Activated CD4-positive, alpha-beta T cell treated with anti-CD3 and anti-CD28 coated beads for 24 hours (primary cell): ENCODE measurements at places on chromosomes 5 and 9.

GRCh38 chr5:148353634-148354033 lies 18.3 kb downstream of the SPINK9 start:
- no peak for DNase-seq

DNA sequence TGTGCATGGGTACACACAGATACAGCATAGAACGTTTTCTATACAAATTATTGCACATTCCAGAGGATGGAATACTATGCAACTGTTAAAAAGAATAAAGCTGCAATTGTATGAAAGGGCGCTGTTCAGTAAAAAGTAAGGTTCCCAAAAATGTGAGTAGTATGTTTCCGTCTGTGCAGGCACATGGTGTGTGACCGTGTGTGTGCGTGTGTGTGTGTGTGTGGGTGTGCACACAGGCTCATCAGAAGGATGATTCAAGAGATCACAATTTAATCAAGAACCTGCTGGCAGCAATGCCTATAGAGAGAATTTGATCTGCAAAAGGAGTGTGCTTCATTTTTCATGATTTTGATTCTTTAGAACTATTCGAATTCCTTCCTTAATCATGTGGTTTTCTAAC lies 76.3 kb downstream of the SEMA4D start:
- no peak for DNase-seq

DNA sequence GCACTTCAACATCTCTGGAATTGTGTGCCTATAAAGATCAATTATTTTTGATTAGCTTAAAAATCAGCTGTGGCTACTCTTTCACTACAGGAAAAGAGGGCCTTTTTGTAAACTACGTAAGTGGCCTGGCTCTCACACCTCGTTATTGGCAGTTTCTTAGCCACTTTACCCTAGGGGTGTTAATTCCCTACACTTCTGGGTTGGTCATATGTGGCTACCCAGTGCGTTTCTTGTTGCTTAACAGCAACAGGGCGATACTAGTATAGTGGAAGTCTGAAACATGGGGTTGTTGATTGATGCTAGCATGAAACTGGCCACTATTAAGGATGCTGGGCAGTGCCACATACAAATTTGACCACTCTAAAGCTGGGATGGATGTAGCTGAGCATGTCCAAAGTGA lies 174.7 kb upstream of the CDH12 start:
- no peak for DNase-seq

DNA sequence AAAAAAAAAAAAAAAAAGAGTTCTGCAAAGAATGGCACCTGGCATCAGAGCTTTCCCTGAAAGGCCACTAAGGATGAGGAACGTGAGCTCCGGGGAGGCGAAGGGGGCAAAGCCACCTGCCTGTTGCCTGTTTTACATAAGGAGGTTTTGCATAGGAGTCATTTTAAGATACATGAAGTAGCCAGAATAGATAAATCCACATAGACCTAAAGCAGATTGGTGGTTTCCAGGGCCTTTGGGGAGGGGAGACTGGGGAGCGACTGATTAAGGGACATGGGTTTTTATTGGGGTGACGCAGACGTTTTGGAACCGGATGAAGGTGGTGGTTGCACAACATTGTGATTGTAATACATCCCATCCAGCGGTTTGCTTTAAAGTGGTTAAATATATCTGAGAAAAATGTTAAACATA lies 7.1 kb downstream of the NEK6 start:
- DNase-seq = no peak

DNA sequence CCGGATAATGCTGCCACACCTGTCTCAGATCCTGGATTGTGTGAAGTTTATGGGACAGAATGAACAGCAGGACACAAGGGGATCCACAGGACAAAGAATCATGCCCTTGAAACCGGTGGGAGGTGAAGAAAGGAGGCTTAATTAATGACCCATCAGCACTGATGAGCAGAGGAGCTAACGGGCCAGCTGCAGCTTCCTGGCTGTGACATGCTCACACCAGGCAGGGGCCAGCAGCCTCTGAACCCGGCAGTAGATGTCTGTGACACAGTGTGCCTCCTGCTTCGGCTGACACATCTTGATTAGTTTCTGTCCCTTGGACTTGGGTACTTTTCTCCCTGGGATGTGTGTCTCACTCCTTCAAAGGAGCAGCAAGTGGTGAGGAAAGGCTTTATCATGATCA lies 328.8 kb upstream of the BRINP1 start:
- no peak for DNase-seq

- no peak for DNase-seq
These were observed 4.1 kb downstream of the IL4 start for GRCh38 chr5:132677682-132678400.

DNA sequence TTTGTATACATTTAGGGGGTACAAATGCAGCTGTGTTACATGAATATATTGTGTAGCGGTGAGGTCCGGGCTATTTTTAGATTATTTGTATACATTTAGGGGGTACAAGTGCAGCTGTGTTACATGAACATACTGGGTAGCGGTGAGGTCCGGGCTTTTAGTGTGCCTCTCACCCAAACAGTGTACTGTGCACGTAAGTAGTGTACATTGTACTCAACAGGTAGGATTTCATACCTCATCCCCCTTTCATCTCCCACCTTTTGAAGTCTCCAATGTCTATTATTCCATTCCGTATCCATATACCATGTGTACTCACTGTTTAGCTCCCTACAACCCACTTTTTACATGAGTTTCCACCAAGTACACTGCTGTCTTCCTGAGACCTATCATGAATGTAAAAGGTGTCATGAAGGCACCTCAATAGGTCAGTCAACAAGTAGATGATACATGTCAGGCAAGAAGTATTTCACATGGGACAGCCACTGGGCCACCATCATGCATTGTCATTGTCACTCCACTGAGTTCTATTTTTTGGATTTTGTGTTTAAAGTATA lies 27.7 kb downstream of the SKP1 start:
- no peak for DNase-seq
